ENCODE measurements at places on chromosomes 3 and 15. TPM values are rescaled to one million over a fixed set of nuclear protein-coding genes. Genes with fewer than 3 reads are reported as not detected.

The GOLGA8J gene
- total RNA-seq: not detected

The NRROS gene
- total RNA-seq: not detected

The THBS1 gene
- 5.6 TPM for total RNA-seq

The GOLGA8R gene
- total RNA-seq: not detected

The ZNF502 gene
- 0.23 TPM for total RNA-seq

The MED12L gene
- total RNA-seq: not detected

The MINDY4B gene
- total RNA-seq: not detected
